ENCODE measurements at places on chromosomes 3 and 15.

DNA sequence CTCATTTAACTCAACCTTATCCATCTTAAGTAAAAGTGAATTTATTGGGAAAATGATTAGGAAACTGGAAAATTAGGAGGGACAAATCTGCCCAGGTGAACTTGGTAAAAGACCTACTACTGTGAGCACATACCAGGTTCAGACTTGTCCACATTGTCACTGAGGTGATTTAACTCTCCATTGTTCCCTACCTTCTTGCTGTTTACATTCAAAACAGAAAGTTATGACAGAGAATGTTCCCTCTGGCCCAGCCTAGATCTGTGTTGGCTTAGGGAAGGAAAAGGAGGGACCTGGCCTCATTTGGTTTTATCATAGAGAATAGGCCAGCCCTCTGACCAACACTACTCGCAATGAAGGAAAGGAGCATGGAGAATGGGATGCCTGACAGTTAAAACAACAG, 117.6 kb downstream of the SATB1 start:
- DNase-seq: no peak

DNA sequence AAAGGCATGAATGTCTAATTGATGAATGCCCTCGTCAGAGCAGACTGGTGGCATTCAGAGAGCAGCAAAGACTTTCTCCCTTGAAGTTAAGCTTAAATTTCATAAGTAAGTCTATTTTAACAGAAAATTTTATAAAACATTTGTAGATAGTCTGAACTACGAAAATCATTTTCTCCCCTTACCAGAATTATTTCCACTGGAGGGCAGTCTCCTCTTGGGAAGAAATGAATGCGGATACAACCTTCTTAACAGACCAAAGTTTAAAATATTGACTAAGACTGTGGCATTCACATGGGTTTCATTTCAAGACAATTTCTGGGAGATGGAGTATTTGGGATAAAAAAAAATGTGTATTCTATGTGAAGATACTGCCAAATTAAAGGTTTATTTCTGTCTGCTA, 669.0 kb downstream of the FHIT start:
- no peak for DNase-seq

DNA sequence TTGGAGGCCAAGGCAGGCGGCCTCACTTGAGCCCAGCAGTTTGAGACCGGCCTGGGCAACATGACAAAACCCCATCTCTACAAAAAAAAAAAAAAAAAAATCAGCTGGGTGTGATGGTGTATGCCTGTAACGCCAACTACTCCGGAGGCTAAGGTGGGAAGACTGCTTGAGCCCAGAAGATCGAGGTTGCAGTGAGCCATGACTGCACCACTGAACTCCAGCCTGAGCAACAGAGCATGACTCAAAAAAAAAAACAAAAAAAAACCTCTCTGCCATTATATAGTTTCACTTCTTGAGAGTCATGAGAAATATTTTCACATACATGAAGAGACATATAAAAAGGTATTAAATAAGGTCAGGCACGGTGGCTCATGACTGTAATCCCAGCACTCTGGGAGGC, 45.9 kb upstream of the CP start:
- DNase-seq: no peak

GRCh38 chr3:128082546-128082945, 30.3 kb downstream of the SEC61A1 start:
- DNase-seq: no peak

DNA sequence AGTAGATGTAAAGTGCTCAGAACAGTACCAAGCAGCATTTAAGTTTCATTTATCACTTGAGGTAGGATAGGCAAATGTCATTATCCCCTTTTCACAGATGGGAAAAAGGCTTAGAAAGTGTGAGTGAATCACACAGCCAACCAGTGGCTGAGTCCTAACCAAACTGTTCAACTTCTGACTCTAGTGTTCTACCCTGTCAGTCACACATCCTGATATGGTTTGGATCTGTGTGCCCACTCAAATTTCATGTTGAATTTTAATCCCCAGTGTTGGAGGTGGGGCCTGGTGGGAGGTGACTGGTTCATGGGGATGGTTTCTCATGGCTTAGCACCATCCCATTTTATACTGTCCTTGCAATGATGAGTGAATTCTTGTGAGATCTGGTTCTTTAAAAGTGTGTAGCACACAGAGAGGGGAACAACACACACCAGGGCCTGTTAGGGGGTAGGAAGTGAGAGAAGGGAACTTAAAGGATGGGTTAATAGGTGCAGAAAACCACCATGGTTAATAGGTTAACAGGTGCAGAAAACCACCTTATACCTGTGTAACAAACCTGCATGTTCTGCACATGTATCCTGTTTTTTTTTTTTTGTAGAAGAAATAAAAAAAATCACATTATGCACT, 304.7 kb downstream of the SUCLG2 start:
- DNase-seq: peak; percentile 88

- no peak for DNase-seq
These were observed 163.1 kb downstream of the CNTN4 start for GRCh38 chr3:2261747-2262146.

- peak; percentile 52 for DNase-seq
These were observed 468.3 kb upstream of the CBLB start for GRCh38 chr3:106337116-106337515.

DNA sequence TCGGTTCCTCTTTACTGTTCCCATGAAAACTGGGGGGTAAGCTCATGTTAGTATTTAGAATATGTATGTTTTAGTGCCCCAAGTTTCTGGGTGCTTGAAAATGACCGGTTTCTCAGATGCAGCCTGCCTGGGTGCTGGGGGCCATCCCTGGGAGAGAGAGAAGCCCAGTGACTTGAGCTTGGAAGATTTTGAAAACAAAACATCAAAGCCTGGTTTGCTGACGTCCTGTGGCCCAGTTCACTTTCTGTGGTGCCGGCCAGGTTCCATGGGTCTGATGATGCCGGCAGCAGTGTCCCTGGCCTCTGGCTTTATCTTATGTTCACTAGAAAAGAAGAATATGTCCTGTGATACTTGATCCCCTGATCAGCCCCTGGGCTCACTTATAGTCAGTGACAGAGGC, 17.1 kb downstream of the APBA2 start:
- no peak for DNase-seq

GRCh38 chr3:101695779-101696372, 9.4 kb upstream of the RPL24 start:
- DNase-seq: peak; percentile 61

GRCh38 chr15:56598991-56599390, 134.1 kb upstream of the MNS1 start:
- no peak for DNase-seq

DNA sequence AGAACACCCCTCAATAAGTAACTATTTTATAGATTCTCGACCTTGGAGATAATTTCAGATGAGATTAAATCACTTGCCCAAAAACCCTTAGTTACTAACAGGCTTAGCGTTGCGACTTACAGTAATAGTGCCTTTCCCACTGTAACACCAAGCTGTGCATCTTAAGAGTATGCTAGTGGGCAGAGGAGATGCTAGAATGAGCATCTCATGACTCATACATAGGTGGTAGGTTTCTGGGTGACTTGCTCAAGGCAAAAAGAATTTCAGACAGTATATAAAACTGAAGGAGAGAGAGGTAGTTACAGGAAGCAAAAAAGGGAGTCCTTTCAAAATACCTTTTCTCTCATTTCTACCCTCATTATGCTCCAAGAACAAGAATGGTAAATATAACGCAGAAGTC, 3.9 kb downstream of the KATNBL1 start:
- peak; percentile 32 for DNase-seq

DNA sequence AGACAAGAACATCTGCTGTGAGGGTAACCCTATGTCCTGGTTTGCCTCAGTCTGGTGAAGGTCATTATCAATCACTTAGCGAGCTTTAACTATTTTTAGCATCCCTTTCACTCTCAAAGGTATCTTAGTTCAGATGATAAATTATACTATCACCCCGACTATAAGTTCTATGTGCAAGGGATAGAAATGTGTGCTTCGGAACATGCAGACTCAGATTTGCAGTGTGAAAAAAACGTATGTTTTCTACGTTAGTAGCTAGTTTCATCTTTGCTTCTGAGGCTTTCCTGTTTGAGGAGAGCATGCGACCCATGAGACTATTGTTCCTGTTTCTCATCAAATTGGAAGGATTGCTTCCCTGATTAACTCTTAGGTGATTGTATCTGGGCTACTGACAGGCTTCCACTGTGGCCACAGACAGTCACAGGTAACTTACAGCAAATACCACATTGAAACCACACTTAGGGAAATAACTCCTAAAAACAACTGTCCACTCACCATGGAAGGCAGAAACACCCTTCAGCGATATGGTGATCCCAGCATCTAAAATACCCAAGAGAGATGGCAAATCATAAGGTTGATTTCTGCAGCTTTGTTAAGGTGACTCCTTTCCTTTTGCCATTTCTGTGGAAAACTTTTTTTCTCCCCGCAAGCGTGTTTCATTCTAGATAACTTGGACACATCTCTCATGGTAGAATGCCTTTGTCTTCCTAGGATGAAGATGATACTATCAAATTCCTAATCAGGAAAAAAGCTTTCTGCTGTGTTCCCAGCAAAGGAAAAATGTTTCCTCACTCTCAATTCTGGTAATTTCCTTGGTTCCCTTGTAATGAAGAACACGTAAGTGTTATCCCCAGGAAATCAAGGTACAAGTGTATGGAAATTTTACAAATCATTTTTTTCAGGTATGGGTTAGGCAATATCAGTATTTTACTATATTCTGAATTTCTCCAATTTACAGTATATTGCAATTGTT, 5.2 kb downstream of the GCSAM start:
- DNase-seq: no peak

DNA sequence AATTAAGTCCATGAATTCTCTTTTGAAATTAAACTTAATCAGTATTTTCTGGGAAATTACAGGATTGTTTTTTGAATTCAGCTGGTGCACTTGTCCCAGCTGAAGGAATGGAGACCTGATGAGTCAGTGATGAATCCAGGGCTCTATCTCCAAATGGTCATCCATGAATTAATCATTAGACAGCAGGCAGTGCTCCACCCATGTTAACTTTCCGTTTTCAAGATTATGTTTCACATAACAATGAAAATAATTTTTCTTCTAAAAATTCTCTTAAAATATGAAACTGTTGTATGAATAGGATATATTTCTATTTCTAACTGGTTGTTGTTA, 13.9 kb upstream of the PAQR9 start:
- peak; percentile 73 for DNase-seq

GRCh38 chr15:81575436-81576123, 201.6 kb upstream of the TMC3 start:
- no peak for DNase-seq

DNA sequence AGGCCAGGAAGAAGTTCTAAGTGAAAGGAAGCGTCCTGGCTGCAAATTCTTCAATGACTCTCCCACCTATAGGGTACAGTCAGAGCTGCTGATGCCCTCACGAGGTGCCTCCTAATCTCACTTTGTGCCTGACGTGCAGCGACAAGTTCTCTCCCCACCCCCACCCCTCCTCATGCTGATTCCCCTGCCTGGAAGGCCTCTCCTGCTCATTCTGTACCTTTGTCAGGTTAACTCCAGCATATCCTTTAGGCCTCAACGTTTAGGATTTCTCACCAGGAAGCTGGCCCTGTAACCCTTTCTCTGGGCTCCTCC, 25.0 kb downstream of the SLC12A8 start:
- DNase-seq: no peak

DNA sequence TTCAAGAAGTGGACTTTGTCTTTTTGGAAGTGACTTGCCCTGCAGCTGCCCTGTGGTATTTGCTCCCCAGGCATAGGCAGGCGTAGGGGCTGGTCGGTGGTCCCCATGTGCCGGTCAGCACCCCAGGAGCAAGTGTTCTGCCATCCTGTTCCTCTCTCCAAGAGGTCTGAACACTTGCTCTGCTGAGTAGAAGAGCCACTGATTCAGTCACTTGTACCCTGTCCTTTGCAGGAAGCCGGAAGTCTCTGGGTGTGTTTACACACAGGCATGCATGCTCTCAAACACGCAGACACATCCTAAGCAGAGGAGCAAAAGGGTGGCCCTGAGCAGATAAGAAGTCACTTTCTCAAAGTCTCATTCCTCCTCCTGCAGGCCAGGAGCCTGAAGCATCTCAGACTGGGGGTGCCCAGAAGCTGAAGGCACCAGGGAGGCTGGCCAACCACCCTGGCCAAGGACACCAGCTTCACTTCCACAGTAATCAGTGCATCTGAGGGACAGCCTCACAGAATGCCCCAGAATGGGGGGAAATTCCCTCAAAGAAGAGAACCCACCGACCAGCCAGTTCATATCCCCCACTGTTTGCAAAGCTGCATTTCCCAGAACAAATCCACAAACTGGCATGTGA, 88.7 kb upstream of the POMGNT2 start:
- DNase-seq: no peak

GRCh38 chr15:86588413-86588812, 508.7 kb downstream of the AGBL1 start:
- no peak for DNase-seq

- DNase-seq: no peak
These were observed 12.4 kb downstream of the NDUFB4 start for GRCh38 chr3:120608506-120608905.

DNA sequence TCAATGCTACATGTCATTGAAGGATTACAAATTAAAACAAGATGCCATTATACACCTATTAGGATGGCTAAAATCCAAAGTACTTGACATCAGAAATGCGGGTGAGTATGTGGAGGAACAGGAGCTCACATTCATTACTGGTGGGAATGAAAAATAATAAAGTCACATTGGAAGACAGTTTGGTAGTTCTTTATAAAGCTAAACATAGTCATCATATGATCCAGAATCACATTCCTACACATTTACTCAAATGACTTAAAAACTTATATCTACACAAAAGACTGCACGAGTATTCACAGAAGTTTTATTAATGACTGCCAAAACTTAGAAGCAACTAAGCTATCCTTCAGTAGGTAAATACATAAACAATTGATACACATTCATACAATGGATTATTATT, 147.2 kb downstream of the ISL2 start:
- DNase-seq: no peak

DNA sequence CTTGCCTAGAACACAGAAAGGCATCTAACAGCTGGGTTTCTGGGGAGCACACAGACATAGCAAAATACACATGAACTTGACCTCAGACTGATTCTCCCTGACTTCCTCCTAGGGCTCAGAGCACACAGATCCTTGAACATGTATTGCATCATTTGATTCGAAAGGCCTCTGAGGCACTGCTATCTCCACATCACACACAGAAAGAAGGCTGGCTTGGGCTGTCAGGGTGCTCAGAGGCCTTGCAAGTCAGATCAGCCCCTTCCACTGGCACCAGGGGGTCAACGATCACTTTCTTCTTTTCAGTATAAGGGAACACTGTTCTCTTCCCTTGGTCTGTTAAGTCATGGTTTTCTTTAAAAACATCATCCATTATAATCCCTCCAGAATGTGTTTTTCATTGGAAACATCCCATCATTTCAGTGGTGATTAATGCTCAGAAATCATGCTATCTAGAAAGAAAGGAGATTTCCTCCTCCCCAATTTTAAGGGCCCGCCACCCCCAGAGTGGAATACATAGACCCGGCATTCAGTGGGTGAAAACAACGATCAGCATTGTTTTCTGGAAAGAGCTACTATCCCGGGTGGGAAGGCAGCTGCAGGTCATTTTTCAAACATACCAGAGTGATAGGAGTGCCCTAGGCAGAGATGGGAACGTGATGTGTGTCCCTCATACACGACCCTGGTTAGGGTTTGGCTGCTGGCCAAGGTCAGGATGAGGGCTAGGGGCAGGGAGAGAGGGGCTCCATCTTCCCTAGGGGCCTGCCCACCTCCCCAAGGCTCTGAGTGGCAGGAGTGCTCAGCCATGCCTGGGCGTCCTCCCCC, 253.3 kb upstream of the LYSMD4 start:
- no peak for DNase-seq

Measured in renal cortical epithelial cell (primary cell).